ENCODE measurements at places on chromosomes 13 and 19. TPM values are rescaled to one million over a fixed set of nuclear protein-coding genes. Genes with fewer than 3 reads are reported as not detected.

- no peak for DNase-seq
These were observed 61.8 kb downstream of the MYO9B start for GRCh38 chr19:17137417-17137816.

DNA sequence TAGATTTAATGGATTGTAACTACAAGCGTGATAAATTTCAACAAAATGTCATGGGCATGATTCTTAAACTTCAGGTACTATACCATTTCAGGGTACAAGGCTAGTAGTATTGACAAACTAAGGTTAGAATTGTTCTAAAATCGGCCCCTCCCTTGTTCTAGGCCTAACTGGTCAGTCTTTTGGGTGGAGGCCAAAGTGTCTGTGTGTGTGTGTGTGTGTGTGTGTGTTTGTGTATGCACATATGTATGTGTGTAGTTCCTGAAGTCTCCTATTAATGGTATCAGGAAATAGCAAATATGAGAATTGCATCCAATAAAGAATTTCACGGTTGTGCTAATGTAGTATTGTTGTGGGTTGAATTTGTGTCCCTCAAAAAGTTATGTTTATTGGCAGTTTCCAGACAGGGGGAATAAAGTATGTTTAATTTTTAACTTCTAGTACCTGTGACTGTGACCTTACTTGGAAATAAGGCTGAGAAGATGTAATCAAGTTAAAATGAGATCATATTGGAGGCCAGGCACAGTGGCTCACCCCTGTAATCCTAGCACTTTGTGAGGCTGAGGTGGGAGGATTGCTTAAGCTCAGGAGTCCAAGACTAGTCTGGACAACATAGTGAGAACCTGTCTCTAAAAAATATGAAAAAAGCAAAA, 119.2 kb downstream of the KLF5 start:
- DNase-seq, result no peak

GRCh38 chr19:7657131-7657751, 11.6 kb upstream of the RETN start:
- DNase-seq, result no peak

DNA sequence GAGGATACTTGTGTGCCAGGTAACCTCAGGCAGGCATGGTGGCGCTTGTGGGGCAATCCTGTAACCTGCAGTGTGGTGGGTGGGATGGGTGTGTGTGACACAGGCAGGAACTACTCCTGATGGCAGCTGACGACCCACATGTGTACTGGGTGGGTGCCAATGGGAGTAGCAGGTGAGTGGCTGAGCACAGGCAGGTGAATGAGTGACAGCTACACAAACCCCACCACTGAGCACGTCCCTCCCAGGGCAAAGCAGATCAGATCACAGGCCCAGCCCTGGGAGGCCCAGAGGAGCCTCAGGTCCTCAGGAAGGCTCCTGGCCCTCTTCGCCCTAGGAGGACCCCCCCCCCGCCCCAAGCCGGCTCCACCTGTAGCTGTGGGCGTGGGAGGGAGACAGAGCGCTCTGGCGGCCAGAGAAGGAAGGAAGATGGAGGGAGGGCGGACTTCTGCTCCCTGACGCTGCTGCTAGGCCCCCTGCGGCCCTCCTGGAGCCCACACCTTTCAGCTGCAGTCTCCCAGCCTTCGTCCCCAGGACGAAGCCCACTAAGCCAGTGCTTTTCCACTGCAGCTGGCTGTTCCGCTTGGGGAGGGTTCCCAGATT, 1.3 kb upstream of the ZNF181 start:
- DNase-seq, result no peak

- DNase-seq, result no peak
These were observed at the start of gene PCDH8 for GRCh38 chr13:52848455-52849195. Gene PCDH8 (minus strand): TSS chr13:52848640. CDS start chr13:52848436, 204 bp downstream.

ZNF667 gene
- 4.1 TPM for total RNA-seq

- DNase-seq, result no peak
These were observed 20.6 kb downstream of the ACSBG2 start for GRCh38 chr19:6156033-6156432.

DNA sequence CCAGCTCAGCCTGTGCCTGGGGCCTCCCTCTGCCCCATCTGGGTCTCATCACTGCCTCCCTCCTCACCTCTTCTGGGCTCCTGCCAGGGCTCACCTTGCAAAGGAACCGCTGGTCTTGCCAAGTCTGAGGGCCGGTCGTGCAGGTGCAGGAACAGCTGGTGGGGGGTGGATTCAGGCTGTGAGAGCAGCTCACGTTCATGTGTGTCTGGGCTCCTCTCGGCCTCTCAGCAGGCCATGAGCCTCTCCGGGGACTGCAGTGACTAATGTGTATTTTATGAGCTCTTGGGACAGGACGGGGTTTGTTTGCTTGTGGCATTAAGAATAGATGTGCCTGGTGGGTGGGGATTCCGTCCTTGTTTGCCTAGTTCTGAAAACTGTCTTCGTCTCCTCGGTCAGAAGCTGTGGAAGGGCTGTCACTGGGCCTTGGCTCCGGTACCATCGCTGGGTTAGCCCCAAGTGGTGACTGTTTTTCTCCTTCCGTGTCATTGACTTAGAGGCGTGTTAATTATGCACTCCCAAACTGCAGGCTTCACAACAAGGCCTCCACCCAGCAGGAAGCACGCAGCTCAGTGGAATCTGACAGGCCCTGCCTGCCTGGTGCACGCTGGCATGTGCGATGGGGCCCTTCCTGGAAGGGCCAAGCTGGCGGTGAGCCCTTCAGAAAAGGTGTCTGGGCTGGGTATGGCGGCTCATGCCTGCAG, 77.6 kb downstream of the KDM4B start:
- DNase-seq, result no peak

- DNase-seq, result no peak
These were observed 12.9 kb upstream of the CXCL17 start for GRCh38 chr19:42455621-42456081.

USHBP1 gene
- not detected for total RNA-seq

FLT1 gene
- total RNA-seq, result 1.1 TPM

GRCh38 chr13:74032325-74032724, 101.9 kb downstream of the KLF12 start:
- DNase-seq, result no peak

- DNase-seq, result no peak
These were observed 12.9 kb downstream of the PIP5K1C start for GRCh38 chr19:3687393-3687773.

DNA sequence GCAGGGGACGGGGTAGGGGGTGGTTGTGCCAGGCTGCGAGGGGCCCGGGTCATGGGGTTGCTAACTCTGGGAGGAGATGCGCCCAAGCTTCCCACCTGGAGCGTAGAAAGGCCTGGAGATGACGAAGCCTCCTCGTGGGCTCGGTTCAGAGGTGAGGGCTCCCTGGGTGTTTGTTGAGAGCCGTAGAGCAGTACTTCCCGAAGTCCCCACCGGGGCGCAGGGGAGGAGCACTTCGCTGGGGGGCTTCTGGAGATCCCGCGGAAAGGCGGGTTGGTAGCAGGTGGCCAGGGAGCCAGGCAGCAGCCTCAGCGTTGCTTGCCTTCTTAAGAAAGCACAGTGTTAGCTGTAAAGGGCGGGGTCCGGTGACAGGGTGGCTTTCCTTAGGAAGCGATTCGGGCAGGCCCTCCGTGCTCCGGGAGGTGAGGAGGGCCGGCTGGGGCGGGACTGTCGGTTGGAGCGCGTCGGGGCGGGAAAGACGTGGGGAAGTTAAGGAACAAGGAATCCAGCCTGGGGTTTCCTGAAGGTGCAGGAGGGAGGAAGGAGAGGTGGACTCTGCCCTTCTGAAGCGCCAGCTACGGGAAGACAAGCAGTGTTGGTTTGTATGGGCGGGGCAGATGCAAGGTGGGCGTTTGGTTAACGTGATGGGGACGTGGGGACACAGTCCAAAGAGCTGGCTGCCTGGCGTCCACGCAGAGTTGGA, 3.3 kb downstream of the VSTM2B start:
- no peak for DNase-seq

DNA sequence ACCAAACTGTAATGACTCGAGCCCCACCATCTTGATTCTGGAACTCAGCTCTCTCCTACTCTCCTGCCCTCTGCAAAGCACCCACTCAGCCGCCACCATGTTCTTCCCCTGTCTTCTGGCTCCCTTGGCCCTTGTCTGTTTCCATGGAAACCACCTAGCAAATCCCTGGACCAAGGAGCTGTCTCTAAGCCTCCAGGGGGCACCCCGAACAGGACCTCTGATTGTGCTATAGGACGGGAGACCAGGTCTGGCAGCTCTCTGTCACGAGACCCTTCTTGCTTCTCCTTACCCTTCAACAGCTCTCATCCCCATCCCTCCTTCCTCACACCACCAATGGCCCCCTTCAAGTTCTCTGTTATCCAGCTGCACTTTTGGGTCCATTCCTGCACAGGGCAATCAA, 277.7 kb upstream of the ZNF507 start:
- no peak for DNase-seq

MCEMP1 gene
- 0.38 TPM for total RNA-seq

- DNase-seq, result peak; percentile 43
These were observed 130.5 kb downstream of the LMO7 start for GRCh38 chr13:75766636-75767035.

- no peak for DNase-seq
These were observed 566.4 kb downstream of the PCDH9 start for GRCh38 chr13:66663711-66664110.

DNA sequence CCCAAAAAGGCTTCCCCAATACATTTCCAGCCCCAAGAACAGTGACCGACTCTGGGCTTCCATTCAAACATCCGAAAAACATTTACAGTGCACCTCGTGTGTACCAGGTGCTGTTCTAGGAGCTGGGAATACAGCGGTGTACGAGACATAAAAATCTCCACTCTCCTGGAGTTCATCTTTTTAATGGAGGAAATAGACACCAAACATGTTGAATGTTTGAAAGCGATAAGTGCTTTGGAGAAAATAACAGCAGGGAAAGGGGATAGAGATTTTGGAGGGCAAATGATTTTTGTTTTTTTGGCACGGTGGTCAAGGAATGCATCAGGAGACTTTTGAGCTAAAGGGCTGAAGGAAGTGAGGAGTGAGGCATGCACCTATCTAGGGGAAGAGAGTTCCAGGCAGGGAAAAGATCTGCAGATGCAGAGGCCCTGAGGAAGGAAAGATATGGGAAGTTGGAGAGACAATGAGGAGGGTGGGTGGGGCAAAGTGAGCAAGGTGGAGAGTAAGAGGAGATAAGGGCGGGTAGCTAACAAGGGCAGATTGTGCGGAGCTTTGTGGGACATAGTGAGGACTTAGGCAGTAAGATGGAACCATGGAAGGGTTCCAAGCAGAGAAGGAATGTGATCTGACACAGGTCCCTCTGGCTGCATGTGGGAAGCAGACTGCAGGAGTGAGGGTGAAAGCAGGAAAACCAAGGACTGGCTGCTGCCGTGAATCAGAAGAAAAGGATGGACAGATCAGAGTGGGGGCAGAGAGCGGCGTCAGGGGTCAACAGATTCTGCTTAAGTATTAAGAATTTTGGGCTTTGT, 703 bp upstream of the FBL start:
- no peak for DNase-seq

DNA sequence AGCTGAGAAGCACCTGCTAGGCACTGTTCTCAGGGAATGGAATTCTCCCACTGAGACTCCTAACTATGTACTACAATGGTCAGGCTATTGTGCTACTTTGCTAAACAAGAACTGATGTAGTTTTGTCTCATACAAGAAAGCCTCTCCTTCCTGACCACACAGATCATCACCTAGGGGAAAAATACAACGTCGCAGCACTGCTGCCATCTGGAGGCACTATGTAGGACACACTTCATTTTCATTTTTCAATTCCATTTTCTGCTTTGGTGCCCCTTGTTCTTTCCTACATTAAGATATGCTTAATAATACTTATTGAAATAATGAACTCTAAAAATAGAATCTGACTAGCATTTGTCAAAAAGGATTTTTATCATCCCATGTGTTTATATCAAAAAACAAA, 21.1 kb downstream of the PROSER1 start:
- no peak for DNase-seq
